ENCODE measurements at places on chromosomes 13 and 19.

GRCh38 chr19:29766100-29766499 lies 45.7 kb upstream of the CCNE1 start:
- no peak for DNase-seq

- no peak for DNase-seq
These were observed 37.1 kb downstream of the SMAD9 start for GRCh38 chr13:36882829-36883390.

DNA sequence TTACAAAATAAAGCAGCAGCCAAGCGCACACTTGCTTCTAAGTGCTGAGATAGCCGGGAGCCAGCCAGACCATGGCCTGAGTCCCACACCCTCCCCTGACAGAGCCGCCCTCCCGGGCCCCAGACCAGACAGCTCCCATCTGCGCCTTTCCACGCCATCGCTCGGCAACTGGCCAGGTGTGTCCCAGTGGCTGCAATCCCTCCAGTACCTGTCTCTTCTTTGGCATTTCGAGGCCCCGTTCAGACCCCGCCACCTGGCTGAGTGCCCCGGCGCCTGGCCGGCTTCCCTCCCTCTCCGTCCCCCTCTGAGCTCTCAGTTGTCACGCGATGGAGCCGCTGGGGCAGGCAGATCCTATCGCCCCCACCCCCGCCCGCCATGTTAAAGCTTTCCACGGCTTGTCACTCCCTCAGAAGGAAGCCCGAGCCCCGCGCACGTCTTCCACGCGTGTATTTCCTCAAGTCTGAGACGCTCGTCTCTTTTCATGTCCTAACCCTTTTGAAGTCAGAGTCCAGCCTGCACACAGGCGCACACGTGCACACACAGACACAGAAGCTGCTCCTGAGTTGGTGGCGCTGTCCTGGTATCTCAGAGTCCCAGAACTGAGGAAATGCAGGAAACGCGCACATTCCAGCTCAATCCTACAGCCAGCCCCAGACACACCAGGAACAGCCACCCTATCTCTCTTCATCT lies 7.9 kb downstream of the MLLT1 start:
- no peak for DNase-seq

GRCh38 chr13:106295971-106296370 lies 239.5 kb downstream of the EFNB2 start:
- DNase-seq = no peak

DNA sequence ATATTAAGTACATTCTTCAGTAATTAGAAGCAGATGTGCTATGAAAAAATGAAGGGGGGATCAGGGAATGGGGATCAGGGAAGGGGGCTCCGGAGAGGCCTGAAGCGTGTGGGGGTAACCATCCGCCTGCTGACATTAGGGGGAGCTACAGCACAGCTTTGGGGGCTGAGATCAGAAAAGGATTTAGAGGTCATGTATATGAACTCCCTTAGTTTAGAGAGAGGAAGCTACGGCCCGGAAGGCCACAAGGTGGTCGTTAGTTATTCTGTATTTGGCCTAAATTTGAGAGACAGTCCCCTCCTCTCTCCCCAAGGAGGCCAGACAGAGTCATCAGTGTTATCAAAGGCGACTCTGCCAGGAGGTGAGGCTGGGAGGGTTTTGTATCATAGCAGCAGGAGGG lies 99.0 kb downstream of the TM9SF2 start:
- DNase-seq = no peak

Measured in SW480 (cell line).